ENCODE measurements at places on chromosomes 7 and 10.
A peak's percentile ranks its signal among the peaks of the same experiment; 100 is the strongest.

- DNase-seq = peak; percentile 88
Measured at GRCh38 chr7:112112822-112113255, 93.4 kb downstream of the DOCK4 start.

DNA sequence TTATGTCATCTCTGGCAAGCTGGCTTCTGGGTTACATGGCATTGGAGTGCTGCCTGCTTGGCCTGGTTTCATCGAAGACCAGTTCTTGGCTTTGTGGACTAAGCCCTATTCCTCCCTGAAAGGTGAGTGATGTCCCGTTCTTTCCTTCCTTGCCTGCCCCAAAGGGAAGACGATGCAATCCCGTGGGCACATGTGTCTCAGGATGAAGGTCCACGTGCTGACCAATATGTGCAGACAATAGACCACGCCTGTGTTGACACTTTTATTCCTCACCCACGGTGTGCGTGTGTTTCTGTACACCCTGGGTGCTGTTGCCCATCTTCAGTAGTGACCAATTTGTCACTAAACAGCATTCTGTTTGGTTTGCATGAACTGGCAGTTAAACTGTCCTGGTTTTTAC lies 28.6 kb upstream of the SHH start:
- DNase-seq = no peak

GRCh38 chr10:86312701-86313270 lies 53.8 kb downstream of the GRID1 start:
- no peak for DNase-seq

DNA sequence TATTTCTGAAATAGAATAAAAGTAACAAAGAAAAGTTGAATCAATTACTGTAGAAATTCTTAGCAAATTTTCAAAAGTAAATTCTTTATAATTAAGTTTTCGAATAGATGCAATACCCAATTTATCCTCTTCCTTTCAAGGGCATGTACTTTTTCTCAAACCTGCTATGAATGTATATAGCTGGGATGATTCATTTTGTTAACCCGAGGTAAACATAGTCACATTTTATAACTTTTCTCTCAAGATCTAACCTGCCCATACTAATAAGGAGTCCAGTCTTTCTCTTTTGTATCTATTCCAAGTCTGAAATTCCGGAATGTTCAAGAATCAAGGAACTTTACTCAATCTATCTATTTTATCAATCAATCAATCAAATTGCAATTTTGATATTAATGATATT lies 1072.9 kb downstream of the REEP3 start:
- DNase-seq = no peak

DNA sequence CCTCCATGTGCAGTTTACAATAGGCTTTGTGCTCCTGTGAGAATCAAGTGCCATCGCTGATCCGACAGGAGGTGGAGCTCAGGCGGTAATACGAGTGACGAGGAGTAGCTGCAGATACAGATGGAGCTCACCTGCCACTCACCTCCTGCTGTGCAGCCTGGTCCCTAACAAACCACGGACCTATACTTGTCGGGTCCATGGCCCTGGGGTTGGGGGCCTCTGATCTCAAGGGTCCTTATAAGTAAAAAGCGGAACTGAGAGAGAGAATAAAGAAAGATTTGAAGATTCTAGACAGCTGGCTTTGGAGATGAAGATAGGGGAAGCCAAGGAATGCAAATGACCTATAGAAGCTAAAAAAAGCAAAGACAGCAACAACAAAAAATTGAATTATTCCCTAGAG lies 130.6 kb downstream of the PLXDC2 start:
- DNase-seq = no peak

DNA sequence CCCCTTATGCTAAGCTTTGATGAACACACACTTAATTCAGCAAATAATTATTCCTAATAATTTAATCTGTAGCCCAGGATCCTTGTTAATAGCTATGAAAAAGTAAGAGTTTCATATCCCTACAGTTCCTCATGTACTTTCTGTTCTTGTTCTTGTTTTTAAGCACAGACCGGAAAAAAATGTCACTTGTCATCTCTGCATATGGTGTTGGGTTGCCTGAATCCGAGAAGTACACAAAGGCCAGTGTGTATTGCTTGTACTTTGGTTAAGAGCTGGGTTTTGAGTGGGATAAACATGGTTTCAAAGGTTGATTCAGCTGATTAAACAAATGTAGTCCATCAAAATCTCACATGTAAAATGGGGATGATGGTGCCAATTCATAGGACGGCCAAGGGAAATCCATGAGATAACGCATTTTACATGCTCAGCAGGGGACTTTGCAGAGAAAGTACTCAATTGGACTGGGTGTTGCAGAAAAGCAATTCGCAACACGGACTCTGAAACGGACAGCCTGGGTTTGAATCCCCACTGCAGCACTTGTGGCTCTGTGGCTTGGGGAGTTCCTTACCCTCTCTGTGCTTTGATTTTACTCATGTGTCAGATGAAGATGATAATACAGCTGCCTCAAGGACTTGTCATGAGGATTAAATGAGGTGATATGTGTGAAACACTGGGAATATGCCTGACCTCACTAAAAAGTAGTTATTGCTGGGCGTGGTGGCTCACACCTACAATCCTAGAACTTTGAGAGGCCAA lies 71.7 kb downstream of the MAP3K8 start:
- DNase-seq = peak; percentile 32

- no peak for DNase-seq
Measured at GRCh38 chr7:102856036-102856435, 56.8 kb upstream of the LRRC17 start.

Data from putamen (tissue), 1 donor.